ENCODE measurements at places on chromosomes 3 and 15. TPM values are rescaled to one million over a fixed set of nuclear protein-coding genes. Genes with fewer than 3 reads are reported as not detected.

Gene EEF1AKMT4
- total RNA-seq: 1.4 TPM

Gene PLAAT1
- total RNA-seq: 1.5 TPM

DNA sequence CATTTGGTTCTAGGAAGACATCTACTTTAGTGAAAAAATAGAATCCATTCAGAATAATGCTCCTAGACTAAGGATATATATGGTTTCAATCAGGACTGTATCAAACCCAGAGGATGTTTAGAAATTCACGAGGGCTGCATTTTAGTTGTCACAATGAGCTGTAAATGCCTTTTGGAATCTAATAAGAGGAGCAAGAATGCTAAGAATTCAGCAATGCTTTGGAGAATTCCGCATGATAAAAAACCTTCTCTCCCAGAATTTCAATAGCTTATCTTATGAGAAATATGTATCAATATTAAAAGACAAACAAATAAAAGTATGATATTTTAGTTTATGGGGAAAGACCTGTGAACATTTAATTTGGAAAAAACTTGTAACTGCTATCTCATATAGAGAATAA lies 885.1 kb downstream of the ZPLD1 start:
- no peak for DNase-seq

DNA sequence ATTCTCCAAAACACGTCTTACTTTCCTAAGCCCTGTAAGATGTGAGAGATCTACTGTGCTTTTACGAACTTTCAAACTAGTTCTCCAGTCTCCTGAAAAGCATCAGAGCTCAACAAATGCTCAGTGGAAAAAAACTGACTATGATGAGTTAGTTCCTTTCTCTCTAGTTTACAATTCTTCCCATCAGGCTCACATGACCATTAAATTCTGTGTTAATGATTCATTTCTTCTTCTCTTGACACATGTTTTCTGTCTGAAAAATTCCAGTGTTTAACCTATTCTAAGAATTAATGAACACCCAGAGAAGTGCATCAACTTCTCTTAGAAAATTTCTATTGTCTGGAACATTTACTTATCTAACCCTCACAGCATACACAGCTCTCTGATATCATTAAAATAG lies 844.3 kb downstream of the SI start:
- no peak for DNase-seq

GRCh38 chr3:4503050-4503449 lies 9.9 kb downstream of the ITPR1 start:
- DNase-seq: no peak

Gene TUSC7
- not detected for total RNA-seq

All from sigmoid colon (tissue), 7 donors.